AG08395 (cell line): ENCODE measurements at places on chromosomes 4 and X.

DNA sequence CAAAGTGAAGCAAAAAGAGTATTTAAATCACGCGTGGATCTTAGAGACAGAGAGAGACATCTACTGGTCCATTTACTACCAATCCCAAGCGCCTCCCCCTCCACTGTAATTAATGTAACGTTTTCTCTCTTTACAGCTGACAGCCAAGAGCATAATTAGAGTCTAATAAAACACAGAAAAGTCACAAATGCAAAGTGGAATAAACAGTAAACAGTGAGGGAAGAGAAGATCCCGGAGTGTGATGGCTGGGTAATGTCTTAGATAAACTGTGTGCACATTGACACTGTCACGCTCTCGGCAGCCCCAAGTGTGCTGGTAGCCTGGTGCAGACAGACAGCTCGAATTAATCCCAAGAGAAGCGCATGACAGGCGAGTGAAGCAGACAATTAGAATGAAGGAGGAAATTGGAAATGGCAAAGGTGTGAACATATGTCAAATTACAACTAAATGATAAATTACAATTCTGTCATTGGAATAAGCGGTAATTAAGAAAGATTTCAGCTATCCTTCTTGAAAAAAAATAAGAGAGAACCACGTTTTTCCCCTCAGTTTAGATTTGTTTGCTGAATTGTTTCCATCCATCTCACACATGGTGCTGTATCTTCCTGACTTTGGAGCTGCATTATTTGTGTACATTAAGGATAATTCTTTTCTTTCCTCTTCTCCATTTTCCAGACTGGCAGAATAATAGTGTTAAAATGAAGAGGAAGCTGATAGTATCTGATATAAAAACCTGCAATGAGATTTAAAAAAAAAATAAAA, 100.1 kb downstream of the CXXC4 start:
- no peak for DNase-seq

DNA sequence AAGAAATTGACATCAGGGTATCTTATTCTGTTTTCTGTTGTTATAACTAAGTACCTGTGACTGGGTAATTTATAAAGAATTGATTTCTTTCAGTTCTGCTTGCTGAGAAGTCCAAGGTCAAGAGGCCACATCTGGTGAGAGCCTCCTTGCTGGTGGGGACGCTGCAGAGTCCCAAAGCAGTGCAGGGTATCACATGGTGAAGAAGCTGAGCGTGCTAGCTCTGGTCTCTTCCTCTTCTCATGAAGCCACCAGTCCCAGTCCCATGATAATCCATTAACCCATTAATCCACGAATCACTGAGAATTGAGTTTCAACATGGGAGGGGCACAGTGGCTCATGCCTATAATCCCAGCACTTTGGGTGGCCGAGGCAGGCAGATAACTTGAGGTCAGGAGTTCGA, 18.0 kb downstream of the RBMX start:
- DNase-seq, result no peak

DNA sequence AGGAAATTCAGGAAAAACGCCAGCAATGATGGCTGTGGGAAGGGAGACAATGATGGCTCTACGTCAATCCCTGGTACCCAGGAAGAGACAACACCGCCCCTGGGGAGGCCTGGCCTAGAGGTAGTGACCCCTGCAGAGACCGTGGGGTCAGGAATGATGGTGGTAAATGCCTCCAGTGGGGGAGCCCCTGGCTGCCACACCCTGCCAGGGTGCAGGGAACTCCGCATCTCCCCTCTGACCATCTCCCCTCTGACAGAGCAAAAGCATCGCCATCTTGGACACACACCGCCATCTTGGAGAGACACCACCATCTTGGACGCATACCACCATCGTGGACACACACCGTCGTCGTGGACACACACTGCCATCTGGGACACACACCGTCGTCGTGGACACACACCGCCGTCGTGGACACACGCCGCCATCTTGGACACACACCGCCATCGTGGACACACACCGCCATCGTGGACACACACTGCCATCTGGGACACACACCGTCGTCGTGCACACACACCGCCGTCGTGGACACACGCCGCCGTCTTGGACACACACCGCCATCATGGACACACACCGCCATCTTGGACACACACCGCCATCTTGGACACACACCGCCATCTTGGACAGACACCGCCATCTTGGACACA, 9.9 kb downstream of the ASMTL start:
- DNase-seq, result no peak

- no peak for DNase-seq
Measured at GRCh38 chrX:136738049-136738729, 42.5 kb downstream of the ARHGEF6 start.

DNA sequence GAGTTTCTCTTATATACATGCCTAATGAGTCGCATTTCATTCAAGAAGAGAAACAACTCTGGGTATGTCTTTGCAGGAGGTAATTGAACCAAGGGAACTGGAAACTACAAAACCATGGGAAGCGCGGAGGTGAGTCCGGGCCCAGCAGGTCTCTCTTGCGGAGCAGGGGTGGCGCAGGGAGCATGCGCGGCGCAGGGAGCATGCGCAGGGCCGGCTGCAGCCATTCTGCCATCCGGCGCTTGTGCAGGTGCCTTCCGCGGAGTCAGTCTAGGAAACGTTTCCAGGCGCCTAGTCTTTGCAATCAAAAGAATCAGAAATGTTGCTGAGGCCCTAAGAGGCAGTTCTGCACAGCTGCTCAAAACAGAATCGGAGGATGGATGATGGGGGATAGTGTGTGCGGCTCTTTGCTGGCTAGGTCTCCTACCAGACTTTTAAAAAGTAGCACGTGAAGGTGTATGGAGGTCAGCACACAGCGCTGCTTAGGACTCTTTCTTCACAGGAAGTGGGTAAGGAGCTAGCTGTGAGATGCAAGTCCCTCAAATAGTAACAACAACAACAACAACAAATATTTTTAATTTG, 433.8 kb upstream of the FAT1 start:
- no peak for DNase-seq

DNA sequence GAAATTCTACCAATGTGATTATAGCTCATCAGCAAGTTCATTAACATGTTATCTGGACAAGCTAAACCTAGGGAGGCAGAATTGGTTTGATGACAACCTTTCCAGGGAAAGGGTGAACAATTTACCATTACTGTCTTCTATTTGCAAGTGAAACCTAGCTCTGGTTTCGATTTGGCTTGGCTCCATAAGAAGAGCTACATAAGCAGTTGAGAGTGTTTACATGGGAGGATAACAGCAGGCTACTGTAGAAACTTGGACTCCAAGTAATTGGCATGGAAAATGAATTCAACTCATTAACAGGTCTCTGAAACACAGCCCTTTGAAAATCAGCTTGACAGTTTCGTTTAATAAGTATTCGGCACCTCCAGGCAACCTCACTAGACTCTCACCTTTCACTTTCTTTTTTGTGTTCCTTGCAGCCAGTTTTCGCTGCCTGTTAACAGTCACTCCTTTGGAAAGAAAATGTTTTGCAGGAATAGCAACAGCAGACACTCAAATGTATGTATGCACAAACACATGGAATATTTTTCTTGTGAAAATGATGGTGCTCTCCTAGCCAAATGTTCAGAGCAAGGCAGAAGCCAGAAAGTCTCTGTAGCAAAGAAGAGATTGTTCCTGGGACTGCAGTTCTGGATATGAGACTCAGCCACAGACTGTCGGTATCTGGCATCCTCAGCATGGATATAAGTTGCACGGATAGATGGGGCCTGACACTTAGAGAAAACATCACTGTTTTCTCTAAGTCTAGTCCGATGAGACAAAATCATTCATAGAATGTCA, 27.5 kb downstream of the POU3F4 start:
- no peak for DNase-seq

GRCh38 chr4:40856277-40856839, 106.6 kb downstream of the NSUN7 start:
- DNase-seq, result no peak

DNA sequence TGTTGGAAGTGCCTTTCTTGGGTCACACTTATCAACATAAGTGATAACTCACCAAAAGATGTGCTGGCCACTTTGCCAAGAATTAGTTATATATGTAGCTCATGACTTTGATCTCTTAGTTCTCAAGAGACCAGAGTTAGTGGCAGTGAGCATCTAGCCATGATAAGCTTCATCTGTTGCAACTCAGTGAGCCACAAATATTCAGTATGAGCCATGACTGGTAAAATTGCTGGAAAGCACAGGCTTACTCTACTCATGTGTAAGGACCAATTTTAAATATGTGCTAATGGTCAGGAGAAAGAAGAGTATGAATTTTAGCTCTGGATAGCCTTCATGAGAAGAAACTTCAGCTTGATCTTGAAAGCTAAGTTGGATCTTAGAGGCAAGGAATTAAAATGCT, 59.4 kb upstream of the TLL1 start:
- no peak for DNase-seq

DNA sequence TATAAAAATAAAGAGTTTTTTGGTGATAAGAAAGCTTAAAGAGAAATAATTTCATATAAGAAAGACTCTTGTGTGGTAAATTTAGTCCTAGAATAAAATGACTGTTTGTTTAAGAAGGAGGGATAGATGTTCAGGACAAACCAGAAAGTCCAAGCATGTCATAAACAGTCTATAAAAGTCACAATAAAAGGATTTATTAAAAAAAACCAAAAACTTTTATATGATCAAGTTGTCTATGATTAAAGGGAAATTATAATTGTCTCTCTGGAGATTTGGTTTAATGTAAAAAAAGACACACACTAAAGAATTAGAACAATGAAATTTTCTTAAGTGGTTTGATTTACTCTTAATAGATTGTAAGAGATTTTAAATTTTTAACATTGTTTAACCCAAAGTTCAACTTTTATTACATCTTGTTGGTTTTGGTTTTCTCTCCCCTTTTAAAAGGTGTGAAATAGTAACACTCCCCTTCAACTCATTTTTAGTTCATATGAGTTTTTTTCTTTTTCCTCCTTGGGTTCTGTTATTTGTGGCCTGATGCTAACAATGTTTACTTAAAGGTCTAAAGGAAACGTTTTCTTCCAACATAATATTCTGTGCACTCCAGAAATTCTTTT, 89.7 kb downstream of the PDHA2 start:
- no peak for DNase-seq

GRCh38 chrX:133177202-133177601, 41.0 kb downstream of the TFDP3 start:
- no peak for DNase-seq

GRCh38 chr4:118112117-118113046, 78.1 kb downstream of the NDST3 start:
- DNase-seq, result no peak

DNA sequence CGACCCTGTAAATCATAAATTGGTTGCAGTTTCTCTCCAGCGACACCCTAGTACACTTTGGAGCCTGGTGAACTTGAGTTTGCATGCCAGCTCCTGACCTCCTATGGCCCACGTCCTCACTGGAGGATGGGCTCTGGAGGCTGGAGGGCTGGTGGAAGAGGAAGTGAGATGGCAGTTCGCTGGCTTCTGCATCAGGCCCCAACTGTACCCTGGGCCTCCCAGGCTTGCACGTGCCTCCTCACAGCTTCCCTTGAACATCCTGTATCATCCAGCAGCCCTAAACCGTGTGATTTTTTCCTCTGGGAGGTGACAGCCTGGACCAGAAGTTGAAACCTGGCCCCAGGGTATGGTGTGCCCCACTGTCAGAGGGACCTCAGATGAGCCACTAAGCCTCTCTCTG, 78.5 kb downstream of the HTRA3 start:
- no peak for DNase-seq

DNA sequence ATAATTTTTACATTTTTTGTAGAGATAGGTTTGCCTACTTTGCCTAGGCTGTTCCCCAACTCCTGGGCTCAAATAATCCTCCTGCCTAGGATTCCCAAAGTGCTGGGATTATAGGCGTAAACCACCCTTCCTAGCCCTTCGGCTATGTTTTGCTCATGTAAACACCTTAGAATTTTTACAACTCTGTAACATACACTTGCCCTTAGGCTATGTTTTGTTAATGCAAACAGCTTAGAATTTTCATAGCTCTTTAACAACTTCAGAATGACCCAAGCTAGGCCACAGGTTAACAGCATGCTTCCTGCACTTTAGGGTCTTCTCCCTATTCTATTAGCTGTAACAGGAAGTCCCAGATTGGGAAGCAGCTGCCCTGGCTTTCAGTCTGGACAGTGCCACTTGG, 24.2 kb downstream of the KLHL15 start:
- no peak for DNase-seq

DNA sequence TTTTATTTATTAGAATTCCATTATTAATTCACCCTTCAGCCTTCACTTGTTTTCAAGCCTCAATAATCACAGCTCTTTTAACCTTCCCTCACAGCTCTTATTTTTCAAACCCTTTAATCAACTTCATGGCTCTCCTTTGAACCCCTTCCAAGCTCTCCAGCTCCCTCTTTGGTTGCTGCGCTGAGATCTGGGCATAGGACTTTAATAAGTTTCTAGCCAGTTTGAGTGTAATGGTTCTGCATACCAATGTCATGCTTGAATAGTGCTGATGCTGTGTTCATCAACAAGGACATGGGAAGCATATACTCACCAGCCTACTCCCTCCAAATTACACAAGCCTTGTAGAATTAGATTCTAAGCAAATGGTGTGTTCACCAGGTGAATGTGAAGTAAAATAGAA, 3.5 kb upstream of the RNF212 start:
- no peak for DNase-seq

- no peak for DNase-seq
Measured at GRCh38 chrX:30990361-30990760, 81.5 kb downstream of the FTHL17 start.

GRCh38 chrX:133375615-133376340, 39.5 kb downstream of the GPC4 start:
- DNase-seq, result no peak

- no peak for DNase-seq
Measured at GRCh38 chr4:25881193-25881592, 18.4 kb upstream of the SEL1L3 start.

- DNase-seq, result no peak
Measured at GRCh38 chrX:97021680-97022079, 138.0 kb downstream of the RPA4 start.

DNA sequence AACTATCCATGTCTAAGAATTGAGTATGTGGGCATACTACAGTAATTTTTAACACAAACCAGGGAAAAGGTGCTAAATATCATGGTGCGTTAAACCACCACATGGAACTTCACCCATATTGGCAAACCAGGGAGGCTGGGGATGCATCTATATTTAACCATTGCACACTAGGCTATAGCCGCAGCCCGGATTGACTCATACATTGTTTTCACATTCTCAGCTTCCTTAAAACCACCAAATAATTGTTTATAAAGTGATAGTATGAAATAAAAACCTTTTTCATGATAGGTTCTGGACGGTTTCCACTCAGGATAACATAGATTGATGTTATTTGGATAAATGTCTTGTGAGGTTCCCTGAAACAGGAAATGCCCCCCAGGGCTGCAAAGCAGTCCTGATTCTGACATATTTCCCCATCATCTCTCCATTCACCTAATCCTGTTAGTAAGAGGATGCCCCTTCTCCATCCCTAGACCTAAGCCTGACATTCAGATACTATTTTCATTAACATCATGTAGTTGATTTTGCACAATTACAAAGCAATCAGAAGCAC, 7.9 kb downstream of the COL25A1 start:
- no peak for DNase-seq

GRCh38 chr4:107931775-107932321, 499 bp downstream of the CYP2U1 start:
- DNase-seq, result no peak

GRCh38 chrX:130435937-130436336, 34.1 kb downstream of the RBMX2 start:
- no peak for DNase-seq
